Stimulated activated CD8-positive, alpha-beta memory T cell treated with anti-CD3 and anti-CD28 coated beads, Interleukin-15, amount 100 ng/mL, for 24 hours (primary cell): ENCODE measurements at places on chromosomes 3 and 15.
A peak's percentile ranks its signal among the peaks of the same experiment; 100 is the strongest.

DNA sequence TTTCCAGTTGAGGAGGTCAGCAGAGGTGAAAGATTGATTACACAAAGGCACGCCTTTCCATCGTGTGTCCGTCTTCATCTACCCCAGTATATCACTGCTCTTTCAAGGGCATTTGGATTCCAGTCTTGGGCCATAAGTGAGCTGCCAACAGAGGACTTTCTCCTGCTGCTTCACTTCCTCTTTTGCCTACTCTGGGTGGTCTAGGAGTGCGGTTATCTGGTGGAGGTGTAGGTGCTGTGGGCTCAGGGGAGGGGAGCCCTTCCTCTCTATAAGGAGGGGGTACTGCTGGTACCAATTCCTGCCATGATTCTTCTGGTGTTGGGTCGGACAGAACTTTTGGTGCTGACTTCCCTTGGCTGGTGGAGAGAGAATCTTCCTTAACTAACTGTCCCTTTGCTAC, 83.1 kb upstream of the VEPH1 start:
- DNase-seq = no peak

GRCh38 chr3:77539014-77539413, 499.1 kb downstream of the ROBO2 start:
- DNase-seq = no peak

DNA sequence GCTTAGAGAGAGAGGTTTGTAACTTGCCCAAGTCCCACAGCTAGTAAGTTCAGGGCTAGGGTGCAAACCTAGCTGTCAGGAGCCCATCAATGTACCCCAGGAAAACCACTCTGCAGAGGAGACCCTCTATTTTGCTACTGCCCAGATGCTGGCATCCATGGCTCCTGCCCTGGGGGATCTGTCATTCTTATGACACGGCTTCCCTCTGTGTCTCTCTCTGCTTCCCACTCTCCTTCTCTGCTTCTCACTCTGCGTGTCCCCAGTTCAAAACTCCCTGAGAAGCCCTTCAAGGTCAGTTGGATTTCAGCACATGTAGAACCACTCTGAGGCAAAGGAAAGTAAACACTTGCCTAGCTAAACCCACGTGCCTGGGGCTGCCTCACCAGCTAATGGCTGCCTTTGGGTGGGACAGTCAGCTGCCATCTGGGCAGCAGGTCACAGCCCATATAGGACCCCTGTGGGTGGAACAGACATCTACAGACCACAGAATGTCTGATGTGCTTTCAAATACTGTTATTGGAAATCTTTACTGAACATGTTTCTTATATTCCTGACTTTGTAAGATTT, 29.4 kb upstream of the SLCO2A1 start:
- no peak for DNase-seq

GRCh38 chr3:6779140-6779539, 81.8 kb upstream of the GRM7 start:
- DNase-seq = no peak

DNA sequence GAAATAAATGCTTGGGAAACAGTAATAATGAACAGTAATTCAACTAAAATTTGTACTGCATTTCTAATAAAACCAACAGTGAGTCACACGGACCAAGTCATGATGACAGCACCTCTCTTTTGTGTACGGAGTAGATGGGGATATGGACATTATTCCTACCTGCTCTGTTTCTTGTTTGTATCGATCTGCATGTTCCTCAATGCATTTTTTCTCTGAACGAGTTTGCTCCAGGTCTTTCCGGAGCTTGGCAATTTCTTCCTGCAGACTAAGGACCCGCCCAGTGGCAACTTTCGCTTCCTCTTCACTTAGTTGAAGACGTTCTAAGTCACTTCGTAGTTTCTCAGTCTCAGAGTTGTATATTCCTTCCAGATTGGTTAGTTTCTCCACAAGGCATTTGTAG, 74.4 kb upstream of the MYO5C start:
- DNase-seq = no peak

DNA sequence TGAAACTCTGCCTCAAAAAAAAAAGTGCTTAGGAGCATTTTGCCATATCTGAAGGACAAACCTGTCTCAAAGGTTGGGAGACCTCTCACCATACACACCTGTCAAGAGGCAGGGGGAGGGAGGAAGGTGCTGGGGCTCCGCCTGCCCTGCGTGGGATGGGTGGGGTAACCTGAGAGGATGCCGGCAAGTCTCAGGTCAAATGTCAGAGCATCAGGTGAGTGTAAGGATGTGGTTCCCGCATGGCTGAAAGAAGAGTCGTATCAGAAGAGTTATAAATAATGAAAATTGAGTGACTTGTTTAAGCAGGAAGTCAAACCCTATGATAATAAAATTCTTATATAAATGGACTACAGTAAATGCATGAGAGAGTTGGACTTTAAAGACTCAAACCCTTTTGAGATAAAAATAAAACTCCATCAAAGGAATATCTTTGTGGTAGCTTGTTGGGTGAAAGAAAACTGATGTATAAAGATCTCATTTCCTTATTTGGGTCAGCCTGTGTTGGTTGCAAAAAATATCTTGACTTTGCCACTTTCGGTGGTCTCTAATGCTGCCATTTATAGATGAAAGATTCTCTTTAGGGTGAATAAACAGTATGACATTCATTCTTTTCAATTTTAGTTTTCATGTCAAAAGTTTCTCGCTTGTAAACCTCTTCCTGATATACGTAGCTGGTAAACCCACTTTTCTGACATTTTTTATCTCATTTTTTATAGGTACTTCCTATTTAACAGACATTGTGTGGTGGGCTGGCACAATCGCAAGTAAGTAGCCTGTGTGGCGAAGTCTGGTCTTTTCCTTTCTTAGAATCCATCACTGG, 23.8 kb downstream of the NIPA1 start:
- DNase-seq = no peak

- DNase-seq = no peak
These were observed 21.7 kb upstream of the SFMBT1 start for GRCh38 chr3:53067567-53067966.

DNA sequence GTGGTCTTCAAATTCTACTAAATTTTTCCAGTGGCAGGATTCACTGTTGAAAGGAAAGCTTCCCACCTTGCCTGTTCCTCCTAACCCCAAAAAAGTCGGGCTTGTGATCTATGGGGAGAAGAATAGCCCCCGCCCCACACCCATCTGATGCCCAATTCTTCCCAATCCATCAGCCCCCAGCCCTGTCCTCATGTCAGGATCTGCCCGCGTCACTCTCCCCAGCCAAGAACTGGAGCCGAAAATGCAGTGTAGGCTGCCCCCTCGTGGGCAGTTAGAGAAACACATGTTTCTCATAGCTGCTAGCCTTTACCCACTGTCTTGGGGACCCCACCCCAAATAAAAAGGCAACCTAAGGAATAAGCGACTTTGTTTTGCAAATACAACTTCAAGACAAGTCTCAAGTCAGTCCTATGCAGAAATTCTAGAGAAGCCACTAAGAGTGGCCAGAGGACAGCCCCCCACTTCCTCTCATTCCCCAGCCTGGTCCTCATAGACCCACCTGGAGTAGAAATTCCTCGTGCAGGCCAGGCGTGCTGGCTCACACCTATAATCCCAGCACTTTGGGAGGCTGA, 13.0 kb upstream of the CSK start:
- DNase-seq = no peak

DNA sequence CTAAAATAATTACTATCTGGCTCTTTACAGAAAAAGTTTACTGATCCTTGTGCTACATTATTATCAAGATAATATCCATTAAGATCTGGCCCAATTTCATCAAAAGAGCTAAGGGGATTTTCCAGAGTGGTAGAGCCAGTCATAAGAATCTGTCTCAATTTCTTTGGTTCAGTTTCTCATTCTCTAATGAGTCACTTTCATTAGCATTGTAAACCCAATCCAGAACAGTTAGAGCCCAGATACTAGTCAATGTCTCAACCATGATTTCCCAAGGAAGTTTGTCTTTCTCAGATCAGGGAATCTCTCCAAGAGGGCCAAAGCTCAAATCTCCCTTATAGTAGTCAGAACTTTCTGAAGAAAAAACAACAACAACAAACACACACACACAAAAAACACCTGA, 131.1 kb upstream of the PPP2R3A start:
- no peak for DNase-seq

- no peak for DNase-seq
These were observed 66.1 kb upstream of the GLCE start for GRCh38 chr15:69094124-69094921.

DNA sequence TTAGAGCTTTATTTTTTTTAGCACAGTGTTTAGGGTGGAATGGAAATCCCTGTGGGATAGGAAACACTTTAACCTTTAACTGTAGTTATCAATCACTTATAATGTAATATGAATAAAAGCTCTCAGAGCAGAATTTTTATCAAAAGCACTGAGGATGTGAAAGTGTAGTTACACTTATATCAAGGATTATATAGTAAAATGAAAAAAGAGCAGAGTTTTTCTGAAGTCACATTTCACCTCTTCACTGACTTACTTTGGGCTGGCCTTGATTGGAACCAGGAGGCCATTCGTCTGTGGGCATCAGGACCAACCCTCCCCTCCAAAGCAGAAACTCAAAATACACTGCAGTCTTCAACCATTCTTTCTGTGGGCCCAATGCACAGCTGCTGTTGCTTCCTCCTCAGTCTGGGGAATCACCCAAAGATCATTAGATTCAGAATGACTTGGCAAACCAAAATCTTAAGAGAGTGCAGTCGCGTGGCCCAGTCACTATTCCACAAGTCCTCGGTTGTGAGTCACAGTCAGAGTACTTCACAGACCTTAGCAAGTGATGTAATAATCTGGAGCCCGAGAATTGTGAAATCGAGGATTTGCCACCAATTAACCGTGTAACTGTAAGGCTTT, 132.6 kb upstream of the COL8A1 start:
- DNase-seq = no peak

DNA sequence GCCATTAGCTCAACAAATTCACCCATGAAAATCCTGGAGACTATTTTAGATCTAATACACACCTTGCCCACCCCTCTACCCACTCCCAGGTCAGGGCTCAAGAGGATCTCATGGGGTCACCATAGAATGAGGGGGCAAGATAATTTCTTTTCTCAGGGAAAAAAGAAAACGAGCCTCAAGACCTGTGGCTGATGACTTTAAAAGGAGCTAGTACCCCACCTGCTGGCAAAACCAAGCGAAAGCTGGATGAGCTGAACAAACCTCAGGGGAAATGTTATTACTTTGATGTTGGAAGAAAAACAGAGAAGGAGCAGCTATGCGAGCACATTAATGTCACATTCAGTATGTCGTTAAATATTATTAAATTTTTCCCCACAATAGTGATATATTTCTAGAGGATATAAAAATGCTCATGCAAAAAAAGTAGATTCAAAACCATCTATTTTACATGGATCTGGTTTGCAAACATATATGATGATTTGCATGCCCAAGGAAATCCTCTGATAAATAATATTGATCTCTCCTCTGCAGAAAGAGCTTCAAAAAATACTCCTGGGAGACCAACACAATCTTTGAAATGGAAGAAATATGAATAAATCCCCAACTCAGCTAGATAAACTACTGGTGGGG, 37.7 kb downstream of the PLD1 start:
- no peak for DNase-seq

- DNase-seq = no peak
These were observed 465.8 kb downstream of the FOXP1 start for GRCh38 chr3:71117572-71118247.

- no peak for DNase-seq
These were observed 185.5 kb downstream of the ADAMTS9 start for GRCh38 chr3:64502284-64502683.

- DNase-seq = no peak
These were observed 69.9 kb downstream of the GLB1 start for GRCh38 chr3:33027091-33027490.

- no peak for DNase-seq
These were observed 17.3 kb downstream of the NIPA2 start for GRCh38 chr15:22855791-22856190.

DNA sequence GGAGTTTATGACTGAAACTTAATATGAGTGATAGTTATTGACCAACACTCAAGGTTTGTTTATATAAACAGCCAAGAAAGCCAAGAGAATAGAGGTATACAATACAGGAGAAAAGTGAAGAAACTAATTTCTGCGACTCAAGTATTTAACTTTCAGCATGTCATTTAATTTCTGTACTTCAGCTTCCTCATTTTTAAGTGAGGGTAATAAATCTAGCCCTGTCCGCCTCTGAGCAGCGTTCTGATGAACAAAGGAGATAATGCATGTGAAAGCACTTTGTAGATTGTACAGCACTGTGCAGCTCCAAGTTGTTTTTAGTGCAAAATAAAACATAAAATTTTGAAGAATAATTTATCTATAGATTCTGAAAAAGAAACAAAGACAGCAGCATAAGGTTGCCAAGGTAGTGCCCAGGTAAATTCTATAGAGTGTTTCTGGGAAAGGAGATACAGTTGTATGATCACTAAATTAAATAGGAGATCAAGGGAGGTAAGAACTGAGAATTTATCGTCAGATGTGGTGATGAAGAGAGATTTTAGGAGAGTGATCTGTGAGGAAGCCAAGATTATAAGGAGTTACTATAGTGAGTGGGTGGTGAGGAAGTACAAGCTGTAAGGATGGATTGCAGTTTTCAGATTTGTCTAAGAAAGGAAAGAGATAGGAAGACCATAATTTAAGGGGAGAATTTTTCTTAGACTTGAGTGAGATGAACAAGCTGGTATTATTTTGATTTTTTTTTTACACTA, 71.3 kb downstream of the RASA2 start:
- DNase-seq = no peak

DNA sequence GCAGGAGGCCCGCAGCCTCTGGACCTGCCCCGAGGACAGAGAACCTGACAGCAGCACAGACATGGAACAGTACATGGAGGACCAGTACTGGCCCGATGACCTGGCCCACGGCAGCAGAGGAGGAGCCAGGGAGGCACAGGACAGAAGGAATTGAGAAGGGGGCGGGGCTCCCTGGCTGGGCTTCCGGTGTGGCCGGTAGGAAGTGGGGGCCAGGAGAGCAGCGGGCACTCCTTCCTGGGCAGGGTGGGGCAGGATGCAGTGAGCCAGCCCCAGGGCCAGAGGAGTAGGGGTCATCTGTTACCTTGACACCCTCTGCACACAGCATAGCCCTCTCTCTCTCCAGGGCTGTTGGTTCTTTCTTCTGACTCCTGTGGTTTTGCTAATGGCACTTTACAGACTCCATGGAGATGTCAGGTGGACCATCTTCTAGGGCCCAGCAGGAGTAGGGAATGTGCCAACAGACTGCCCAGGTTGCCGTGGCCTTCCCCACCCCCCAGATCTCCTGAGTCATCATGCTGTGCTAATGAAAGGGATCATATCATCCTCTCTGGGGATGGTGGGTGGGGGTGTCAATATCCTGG, 8.6 kb upstream of the ISG20 start:
- DNase-seq = no peak

DNA sequence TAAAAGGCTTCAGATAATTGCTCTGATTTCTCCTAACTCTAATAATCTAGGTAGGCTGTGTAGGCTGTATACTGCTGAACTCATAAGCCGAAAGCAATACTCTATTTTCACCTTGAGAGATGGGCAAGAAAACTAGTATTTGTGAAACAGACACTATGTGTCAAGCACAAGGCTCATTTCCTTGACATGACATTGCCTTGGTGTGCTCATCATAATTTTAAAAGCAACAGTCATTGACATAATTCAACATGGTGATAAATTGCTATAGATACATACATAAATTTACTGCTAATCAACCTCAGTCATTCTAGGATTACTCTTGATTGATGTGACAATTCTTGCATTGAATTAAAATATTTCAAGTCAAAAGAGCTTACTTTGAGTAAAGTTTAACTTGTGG, 304.7 kb downstream of the CNTN3 start:
- no peak for DNase-seq

- peak; percentile 63 for DNase-seq
These were observed 8.4 kb downstream of the NBEAL2 start for GRCh38 chr3:46987743-46988401.

GRCh38 chr15:36361351-36361870, 218.0 kb upstream of the CDIN1 start:
- DNase-seq = no peak
